ENCODE measurements at places on chromosomes 2 and 18.

- no peak for DNase-seq
Measured at GRCh38 chr2:203692031-203692710, 14.3 kb upstream of the CD28 start.

- no peak for DNase-seq
Measured at GRCh38 chr2:110834134-110834827, 101.9 kb downstream of the ACOXL start.

- no peak for DNase-seq
Measured at GRCh38 chr2:222483513-222484039, 59.2 kb downstream of the SGPP2 start.

- DNase-seq, result peak; percentile 75
Measured at GRCh38 chr2:176534798-176535466, 265.7 kb downstream of the MTX2 start.

DNA sequence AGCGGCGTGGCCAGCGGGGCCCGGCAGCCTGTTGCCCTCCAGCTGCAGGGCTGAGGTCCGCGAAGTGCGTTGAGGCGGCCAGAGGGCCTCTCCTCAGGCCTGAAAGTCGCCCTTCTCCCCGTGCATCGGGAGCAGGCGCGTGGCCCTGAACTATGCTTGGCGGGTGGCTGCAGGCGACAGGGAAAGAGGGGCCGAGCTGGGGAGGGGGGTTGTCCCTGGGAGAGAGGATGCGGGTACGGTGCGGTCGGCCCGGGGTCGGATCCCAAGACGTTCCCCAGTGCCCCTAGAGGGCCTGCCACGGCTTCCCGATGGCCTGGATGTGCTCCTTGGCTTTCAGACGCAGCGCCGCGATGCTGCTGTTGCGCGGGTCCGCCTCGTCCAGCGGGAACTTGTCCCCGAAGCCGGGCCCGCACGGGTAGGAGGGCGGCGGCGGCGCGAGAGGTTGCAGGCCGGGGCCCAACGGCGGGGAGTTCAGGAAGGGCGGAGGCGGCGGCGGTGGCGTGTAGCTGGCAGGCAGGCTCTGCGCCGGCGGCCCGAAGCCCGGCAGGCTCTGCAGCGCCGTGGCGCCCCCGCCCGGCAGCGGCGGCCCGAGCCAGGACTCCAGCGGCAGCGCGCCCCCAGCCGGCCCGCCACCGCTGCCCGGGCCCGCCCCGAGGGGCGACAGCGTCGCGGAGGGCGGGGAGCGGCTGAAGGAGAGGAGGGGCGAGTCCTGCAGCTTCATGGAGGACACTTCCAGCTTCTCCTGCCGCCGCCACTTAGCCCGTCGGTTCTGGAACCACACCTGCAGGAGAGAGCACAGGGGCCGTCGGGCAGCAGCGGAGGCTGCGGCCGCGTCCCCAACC lies 4.3 kb downstream of the RAX start:
- DNase-seq, result peak; percentile 80

- no peak for DNase-seq
Measured at GRCh38 chr2:8414946-8415879, 266.6 kb upstream of the ID2 start.

DNA sequence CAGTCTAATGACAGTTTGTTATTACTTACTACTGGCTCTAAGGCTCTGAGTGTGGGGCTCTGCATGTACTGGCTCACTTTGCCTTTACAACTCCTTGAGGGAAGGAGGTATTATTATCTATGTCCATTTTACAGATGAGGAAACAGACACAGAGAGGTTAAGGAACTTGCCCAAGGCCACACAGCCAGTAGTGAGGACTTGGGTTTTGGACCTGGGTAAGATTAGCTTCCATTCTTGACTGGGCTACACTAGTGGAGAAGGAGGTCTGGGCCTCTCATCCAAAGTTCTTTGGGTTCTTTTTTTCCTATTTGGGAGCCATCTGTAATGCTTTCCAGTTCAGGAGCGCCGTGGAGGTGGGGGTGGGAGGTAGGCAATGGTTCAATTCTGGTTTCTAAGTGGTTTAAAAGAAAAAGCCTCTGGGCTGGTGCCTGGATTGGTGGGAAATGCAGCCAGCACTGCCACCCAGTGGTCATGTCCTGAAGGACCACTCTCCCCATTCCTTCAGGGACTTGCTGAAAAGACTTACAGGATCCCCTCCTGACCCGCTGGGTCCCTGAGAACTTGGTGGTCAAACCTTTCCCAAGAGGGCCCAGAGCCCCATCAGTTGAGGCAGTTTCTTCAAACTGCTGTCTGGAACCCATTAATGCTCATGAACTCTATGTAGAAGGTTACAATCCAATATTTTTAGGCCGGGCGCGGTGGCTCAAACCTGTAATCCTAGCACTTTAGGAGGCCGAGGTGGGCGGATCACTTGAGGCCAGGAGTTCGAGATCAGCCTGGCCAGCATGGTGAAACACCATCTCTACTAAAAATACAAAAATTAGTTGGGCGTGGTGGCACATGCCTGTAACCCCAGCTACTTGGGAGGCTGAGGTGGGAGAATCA lies 38.6 kb upstream of the NOTO start:
- peak; percentile 88 for DNase-seq

GRCh38 chr2:10811517-10811916 lies 1.1 kb downstream of the PDIA6 start:
- DNase-seq, result no peak

GRCh38 chr2:238965371-238966071 lies 117.6 kb downstream of the TWIST2 start:
- no peak for DNase-seq

GRCh38 chr2:167756446-167756845 lies 490.9 kb downstream of the STK39 start:
- DNase-seq, result peak; percentile 11

- no peak for DNase-seq
Measured at GRCh38 chr18:80132180-80132812, 23.2 kb downstream of the ADNP2 start.

- no peak for DNase-seq
Measured at GRCh38 chr2:191432121-191432520, 186.9 kb downstream of the MYO1B start.

GRCh38 chr2:232365621-232366321 lies 12.8 kb upstream of the ALPP start:
- peak; percentile 67 for DNase-seq

GRCh38 chr2:75604484-75604883 lies 42.1 kb upstream of the MRPL19 start:
- DNase-seq, result no peak

- no peak for DNase-seq
Measured at GRCh38 chr2:235903782-235904584, 264.2 kb downstream of the GBX2 start.

DNA sequence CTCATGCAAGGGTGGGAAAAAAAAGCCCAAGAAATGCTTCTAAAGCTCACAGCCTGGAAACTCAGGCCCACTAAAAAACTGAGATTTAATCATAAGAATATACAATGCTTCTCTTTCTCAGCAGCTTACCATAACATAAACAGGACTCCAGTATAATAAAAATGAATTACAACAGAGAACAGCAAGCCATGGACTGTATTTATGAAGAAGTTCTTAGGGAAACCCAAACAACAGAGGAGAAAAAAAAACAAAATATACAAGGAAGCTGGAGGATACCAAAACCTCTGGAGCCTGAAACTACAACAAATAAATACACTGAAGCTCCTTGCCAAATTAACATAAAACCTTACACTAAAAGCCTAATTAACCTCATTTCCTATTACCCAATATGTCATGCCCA lies 187.8 kb downstream of the RDH14 start:
- DNase-seq, result no peak

DNA sequence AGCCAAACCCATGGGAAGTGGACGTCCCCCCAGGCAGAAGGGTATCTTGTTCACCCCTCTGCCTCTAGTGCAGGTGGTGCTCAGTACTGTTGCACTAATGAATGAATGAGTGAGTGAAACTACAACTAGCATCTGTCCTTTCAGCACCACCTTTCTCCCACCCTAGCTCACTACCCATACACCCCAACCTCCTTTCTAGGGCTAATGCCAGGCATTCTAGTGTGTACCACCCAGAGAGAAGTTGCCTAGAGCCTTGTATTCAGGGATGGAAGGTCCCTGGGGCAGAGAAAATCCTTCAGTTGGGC lies 22.5 kb downstream of the CCT7 start:
- no peak for DNase-seq

DNA sequence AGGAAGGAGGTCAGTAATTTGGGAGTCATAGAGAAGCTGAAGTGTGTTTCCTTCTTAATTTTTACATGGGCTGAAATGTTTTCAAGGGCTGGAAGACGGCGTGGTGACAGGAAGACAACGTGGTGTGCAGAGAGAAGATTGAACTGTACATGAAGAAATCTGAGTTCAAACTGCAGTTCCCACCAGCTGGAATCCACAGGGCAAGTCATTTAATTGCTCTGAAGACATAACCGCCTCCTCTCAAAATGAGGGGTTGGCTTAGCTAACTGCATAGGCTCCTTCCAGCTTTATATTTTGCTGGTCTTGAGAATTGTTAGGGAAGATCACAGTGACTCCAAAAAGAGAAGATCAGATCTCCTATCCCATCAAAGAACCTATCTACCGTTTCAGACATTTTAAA lies 103.9 kb downstream of the SLC8A1 start:
- DNase-seq, result no peak

- no peak for DNase-seq
Measured at GRCh38 chr18:79068341-79068936, 755 bp upstream of the ATP9B start.

GRCh38 chr2:202690321-202690900 lies 55.6 kb downstream of the FAM117B start:
- DNase-seq, result no peak

DNA sequence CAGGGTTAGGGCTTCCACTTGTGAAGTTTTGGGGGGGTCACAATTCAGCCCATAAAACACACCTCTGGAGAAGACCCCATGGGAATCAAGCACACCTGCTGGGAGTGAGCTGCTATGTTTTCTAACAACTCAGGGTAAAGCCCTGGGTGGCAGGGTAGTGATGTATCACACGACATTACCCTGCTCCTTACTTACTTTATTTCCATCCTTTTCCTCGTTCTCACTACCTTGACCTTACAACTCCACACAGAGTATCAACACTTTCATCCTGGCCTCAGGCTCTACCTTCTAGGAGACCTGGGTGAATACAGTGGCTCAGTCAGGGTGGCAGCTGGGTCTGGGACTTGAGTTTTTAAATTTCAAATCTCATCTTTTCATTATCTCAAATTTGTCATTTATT lies 290.3 kb downstream of the CYRIA start:
- no peak for DNase-seq

DNA sequence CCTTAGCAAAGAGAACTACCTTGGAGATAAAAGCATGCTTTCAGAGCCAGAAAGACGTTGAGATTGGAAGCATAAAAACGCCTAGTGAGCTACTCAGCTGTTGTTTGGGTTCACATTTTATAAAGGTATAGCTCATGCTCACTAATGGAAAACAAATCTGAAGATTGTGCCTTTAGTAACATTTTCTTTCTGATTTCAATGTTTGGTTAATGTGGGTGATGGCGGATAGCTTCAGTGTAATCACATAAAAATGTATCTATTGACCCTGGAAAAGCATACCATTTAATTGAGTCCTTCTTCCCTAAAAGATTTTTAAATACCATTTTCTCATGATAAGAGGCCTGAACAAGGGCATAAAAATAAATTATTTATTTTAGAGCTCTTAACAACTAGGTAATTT lies 73.4 kb downstream of the DTNA start:
- no peak for DNase-seq

GRCh38 chr2:47072018-47072691 lies 83.0 kb downstream of the STPG4 start:
- peak; percentile 94 for DNase-seq

DNA sequence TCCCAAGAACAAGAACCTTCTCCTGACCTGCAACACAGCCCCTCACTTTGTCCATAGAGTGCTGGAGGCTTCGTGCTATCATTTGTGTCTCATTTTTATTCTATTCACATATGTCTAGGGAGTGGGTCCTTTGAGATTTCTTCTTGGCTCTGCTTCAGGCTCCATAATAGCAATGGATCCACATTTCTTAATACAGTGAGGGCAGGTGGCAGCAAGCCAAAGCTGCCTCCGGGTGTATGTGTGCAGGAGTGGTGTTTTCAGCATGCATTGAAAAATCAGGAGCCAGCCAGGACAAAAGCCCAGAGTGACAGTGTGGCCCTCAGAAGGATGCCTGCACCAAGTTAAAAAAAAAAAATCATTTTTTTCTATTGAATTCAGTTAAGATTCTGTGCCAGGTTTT lies 115.1 kb upstream of the PELI1 start:
- DNase-seq, result no peak

GRCh38 chr2:100291152-100291970 lies 30.9 kb downstream of the LONRF2 start:
- peak; percentile 83 for DNase-seq

DNA sequence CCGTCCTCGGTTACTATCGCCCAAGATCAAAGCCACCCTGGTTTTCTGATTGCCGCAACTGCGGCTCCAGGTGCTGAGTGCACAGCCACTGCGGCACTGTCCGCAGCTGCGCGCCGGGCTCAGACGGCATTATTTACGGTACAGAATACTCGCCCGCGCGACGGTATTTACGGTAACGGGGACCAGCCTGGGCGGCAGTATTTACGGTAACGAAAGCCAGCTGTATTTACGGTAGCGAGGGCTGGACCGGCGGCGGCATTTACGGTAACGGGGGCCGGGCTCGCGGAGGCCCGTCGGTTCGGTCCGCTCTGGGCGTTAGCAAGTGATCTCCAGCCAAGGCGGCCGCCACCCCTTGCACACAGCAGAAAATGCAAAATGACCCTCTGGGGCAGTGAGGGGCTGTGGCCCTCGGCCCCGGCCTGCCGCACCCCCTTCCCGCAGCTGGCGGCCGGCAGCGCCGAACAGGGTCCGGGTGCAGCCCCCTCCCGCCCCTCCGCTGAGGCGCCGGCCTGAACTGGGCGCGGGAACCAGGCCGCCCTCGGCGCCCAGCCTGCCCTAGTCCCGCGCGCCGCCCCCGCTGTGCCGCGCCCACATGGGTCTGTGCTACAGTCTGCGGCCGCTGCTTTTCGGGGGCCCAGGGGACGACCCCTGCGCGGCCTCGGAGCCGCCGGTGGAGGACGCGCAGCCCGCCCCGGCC lies at the start of gene GNAL:
TSS of gene GNAL (plus strand) at position 293 of the 697 bp plus-strand sequence. CDS start at position 593, 300 bp downstream.
- DNase-seq, result peak; percentile 86

GRCh38 chr18:24198461-24198860 lies 59.6 kb downstream of the CABYR start:
- no peak for DNase-seq

DNA sequence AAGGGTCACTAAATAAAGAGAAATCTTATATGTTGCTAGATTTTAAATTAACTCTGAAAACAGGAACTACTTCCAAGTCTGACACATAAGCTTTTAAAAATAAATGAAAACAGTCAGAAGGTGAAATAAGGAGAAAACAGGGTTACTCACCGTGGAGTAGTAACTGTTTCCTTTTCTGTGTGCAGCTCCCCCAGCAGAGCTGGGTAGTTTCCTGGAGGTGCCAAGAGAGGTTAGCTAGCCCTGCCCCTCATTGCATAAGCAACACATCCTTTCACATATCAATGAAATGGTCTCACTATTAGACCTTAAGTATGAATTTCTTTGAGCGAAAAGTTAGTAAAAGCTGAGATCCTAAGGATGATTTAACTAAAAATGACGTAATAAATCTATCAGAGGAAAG lies 54.0 kb upstream of the GPR75 start:
- DNase-seq, result peak; percentile 27

DNA sequence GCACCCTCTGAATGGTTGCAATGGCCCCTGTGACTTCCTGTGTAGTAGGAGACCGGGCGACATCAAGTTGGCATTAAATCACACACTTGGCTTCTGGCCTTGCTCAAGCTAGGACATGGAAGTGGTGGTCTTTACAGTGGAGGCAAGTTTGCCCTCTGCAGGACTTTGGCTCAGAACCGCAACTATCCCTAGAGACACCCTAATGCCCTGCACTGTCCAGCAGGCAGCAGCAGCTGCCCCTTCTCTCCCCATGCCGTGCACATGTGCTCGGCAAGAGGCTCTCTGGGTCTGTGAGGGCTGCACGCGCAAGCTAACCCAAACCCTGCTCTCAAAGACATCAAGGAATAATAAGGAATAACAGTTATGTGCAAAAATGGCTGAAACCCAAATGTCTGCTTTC lies 106.5 kb downstream of the COL6A3 start:
- no peak for DNase-seq
